ENCODE measurements at places on chromosomes 2 and 18.
A peak's percentile ranks its signal among the peaks of the same experiment; 100 is the strongest.

DNA sequence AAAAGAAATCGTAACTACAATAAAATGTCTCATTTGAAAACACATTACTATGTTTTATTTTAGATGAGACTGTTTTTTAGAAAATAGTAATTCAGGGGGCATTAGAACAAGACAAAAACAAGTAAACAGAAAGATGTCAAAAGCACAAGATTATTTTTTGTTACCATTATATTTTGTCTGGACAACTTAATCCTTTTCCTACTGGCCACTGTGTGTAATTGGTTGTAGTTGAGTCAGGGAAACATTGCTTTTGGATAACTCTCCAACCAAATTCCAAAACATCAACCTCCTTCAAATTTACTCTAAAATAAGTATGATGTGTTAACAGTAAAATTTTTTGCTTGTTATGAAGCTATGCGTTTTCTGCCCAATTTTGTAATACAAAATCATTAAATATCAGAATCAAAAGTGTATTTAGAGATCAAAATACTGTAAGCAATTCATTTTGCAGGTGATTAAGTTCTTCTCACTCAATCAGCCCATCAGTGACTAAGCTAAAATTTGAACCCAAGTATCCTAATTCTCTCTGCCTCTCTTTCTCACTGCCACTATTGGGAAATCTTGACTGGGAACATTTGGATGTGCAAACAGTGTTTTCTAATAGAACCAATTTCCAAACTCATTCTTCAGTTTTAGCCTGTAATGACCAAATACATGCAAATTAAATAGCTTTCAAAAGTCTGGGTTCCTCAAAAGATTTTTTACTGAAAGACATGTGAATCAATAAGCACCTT, 11.4 kb upstream of the MEIS1 start:
- no peak for DNase-seq

DNA sequence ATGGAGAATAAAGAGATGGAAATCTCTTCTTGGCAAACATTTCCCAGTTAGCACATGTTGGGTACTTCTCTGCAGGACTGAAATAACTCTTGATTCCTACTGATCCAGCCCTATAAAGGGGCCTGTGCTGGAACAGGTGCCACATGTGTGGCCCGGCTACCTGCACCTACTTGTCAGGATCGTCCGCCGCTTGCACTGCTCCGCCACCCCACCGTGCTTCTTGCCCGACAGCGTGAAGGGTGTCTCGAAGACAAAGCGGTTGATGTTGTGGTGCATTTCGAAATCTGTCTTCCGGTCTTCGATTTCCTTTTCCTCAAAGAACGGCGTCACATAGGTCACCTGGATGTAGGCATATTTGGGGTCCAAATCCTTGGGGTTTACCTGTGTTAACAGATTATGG, 58.6 kb upstream of the CCDC195 start:
- DNase-seq = no peak

GRCh38 chr2:141911485-141912066, 219.2 kb downstream of the LRP1B start:
- no peak for DNase-seq

- no peak for DNase-seq
Measured at GRCh38 chr2:30112561-30112960, 34.2 kb upstream of the YPEL5 start.

GRCh38 chr2:127663566-127664064, 11.7 kb downstream of the LIMS2 start:
- peak; percentile 9 for DNase-seq
